ENCODE measurements at places on chromosomes 3 and 15.

- no peak for DNase-seq
Measured at GRCh38 chr15:93566762-93567161, 477.8 kb upstream of the RGMA start.

DNA sequence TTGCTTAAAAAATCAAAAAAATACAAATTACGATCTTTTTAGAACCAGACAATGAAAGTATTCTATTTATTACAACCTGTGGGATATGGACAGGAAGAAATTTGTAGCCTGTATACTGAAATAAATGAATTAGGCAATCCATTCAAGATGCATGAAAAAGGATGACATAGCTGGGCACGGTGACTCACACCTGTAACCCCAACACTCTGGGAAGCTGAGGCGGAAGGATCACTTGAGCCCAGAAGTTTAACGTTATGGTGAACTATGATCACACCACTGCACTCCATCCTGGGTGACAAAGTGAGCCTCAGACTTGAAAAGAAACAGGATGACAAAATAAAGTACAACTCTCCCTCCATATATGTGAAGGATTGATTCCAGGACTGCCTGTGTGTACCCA, 74.1 kb downstream of the MSL2 start:
- no peak for DNase-seq

DNA sequence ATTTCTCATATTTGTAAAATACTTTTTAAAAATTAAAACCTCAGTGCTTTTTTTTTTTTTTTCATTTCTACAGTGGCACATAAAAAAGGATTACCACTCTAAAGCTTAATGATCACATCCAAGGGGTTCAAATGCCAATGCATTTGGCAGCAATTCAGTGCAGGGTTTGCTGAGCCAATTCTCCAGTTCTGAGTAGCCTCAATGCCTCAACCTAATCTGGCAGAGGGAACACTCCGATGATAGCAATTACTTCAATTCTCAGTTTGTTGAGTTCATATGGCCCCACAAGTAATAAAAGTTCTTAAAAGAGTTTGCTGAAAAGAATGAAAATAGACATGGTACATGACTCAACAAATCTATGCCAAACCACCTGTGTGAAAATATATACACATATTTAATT, 79.3 kb upstream of the RBMS3 start:
- no peak for DNase-seq

GRCh38 chr3:130916507-130917167, 22.8 kb downstream of the ATP2C1 start:
- no peak for DNase-seq
